ENCODE measurements at places on chromosomes 5 and 9.

DNA sequence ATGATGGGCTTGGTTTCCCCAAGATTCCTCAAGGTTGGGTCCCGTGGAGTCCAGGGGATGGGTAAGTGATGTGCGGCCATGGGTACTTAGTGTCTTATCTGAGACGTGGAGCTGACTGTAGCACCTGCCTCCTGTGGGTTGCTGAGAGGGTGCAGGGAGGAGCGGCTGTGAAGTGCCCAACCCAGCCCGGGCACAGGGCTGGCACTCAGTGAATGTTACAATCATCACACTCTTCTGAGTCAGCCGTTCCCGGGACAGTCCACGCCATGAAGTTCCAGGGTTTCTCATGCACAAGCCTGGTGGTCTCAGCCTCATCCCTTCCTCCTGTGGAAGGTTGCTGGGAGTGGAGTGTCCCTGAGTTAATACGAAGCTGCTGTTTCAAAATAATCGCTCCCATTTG lies 29.1 kb downstream of the NTNG2 start:
- no peak for DNase-seq

DNA sequence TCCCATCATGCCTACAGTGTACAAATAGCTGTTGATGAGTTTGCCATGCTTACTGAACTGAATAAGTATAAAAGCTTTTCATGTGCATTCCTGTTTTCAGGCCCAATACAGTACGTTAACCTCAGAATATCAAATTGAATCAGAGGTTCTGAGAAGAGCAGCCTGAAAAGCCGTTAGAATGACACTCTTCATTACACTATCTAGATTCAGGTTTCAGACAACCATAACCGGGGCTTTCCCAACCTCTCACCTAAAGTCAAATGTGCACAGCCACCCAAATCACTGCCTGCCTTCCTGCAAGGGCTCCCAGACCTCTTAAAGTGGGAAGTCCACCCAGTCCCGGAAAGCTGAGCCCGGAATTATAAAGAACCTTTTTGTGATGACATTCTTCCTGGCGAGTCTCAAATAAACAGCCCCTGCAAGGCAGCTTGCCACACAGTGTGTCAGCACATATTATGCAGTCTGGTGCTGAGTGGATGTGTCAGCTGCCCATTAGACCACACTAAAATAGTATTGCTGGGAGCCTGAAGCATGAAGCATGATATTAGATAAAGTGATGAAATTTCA lies 245.8 kb downstream of the TLE4 start:
- no peak for DNase-seq

DNA sequence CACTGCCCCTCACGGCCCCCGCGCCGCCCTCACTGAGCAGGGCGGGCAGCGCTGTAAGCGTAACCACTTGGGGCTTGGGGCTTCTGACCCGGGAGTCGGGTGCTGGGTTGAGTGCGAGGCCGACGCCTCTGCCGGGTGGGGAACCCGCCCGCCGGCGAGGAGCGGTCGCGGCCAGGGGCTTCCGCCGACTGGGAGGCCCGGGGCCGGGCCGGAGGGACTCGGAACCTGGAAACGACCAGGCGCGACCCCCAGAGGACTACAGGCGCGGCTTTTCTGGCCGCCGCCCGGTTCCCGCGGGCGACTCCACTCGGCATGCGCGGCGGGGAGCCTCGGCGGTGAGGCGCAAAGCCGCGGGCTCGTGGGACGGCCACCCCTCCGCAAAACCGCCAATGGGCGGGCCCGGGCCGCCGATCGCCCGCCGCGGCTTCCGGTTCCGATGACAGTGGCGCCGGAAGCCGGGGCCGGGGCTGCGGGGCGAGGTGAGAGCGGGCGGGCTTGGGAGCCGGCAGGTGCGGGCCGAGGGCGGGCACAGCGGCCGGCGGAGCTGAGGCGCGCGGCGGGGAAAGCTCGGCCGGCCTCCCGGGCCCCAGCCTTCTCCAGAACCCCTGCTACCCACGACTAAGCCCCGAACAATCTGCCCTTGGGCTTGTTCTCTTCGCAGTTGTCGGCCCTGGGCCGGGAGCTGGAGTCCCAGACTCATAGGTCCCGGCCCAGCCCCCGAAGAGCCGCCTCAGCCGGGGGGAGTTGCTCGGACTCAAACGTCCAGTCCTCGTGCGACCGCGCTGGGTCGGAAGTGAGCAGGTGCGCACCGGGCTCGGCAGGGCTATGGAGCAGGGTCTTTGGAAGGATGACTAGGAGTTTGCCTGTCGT lies at the start of gene RMND5B:
Gene RMND5B (plus strand): TSS at position 439 of the 870 bp plus-strand sequence. CDS start 7,106 bp downstream, outside the sequence.
- DNase-seq: no peak

GRCh38 chr9:38229104-38229500 lies 160.1 kb upstream of the SHB start:
- no peak for DNase-seq

DNA sequence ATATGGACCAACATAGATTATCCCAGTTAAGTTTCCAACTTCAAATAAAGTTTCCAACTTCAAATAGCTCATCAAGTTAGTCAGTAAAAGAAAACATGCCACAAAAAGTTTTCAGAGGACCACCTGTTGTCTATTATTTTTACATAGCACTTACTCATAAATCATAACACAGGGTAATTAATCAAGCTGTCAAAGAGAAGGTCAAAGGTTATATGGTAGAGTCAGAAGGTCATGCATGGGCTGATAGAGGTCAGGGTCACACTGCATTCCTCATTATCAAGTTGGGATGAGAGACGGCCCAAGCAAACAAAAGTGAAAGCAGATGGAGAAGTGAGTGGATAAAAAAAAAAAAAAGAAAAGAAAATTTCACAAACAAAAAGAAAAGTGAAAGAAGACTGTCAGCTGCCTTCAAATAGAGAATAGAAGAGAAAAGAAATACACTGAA lies 145.5 kb upstream of the POU5F2 start:
- DNase-seq: no peak
